Posterior vena cava (tissue), 2 donors: ENCODE measurements at places on chromosomes 1 and 21.

DNA sequence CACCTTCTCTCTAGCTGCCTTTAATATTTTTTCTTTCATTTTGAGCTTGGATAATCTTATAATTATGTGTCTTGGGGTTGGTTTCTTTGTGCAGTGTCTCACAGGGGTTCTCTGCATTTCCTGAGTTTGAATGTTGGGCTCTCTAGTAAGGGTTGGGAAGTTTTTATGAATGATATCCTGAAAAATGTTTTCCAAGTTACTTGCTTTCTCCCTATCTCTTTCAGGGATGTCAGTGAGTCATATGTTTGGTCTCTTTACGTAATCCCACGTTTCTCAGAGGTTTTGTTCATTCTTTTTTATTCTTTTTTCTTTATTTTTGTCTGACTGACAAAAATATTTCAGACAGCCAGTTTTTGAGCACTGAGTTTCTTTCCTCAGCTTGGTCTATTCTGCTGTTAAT, 55.4 kb upstream of the CCDC190 start:
- DNase-seq, result no peak

DNA sequence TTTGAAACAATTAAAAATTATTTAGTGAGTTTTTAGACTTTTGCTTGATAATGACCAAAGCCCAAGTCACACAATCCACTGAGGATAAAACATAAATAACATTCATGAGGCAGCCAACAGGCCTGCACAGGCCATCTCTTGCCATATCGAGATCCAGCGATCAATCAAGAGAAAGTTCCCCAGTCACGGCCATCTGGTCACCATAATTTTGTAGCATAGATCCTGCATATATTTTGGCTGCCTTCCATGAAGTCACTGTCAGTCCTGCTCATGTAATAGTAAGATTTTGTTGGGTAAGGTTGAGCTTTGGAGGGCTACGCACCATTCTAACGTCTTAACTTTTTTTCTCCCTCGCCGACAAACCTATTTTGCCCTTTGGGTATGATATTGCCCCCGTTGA, 17.5 kb downstream of the KPNA6 start:
- DNase-seq, result no peak

GRCh38 chr21:43918385-43918947, 53.4 kb downstream of the AGPAT3 start:
- DNase-seq, result peak; percentile 47

DNA sequence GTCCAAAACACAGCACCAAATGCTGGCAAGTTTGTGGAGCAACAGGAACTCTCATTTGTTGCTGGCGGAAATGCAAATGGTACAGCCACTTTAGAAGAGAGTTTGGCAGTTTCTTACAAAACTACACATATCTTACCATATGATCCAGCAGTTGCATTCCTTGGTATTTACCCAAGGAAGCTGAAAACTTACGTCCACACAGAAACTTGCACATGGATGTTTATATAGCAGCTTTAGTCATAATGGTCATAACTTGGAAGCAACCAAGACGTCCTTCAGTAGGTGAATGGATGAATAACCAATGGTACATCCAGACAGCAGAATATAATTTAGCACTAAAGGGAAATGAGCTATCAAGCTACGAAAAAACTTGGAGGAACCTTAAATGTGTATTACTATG, 66.4 kb downstream of the MARK1 start:
- DNase-seq, result no peak

DNA sequence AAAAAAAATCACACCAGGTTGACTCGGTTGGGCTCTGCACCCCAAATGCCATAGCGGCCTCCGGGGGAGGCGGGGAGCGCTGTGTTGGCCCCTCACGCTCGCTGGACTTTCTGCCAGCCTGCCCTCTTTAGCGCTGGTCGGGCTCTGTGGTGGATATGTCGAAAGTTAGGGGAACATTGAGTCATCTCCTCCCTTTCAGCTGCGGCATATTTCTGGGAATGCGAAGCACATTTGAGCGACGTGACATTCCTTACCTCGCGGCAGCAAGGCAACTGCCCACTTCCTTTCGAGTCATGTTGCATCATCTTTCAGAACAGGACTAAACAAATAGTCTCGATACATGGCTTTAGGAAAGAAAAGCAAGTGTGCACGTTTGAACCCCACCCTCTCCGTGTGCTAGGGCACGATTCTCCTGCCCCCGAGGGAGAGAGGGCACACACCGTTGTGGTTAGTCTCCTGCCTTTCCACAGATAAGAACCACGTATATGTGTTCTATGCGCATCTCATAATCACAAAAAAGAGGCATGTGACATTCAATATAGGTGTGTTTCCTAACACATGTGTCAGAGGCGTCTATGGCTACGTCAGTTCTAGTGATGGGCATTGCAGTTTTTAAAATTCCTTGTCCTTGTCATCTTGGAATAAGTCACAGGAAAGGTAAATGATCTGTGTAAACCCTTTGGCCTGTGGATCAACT, 105.9 kb upstream of the SLC45A1 start:
- DNase-seq, result no peak

GRCh38 chr1:56359056-56359455, 220.3 kb downstream of the PLPP3 start:
- DNase-seq, result no peak

DNA sequence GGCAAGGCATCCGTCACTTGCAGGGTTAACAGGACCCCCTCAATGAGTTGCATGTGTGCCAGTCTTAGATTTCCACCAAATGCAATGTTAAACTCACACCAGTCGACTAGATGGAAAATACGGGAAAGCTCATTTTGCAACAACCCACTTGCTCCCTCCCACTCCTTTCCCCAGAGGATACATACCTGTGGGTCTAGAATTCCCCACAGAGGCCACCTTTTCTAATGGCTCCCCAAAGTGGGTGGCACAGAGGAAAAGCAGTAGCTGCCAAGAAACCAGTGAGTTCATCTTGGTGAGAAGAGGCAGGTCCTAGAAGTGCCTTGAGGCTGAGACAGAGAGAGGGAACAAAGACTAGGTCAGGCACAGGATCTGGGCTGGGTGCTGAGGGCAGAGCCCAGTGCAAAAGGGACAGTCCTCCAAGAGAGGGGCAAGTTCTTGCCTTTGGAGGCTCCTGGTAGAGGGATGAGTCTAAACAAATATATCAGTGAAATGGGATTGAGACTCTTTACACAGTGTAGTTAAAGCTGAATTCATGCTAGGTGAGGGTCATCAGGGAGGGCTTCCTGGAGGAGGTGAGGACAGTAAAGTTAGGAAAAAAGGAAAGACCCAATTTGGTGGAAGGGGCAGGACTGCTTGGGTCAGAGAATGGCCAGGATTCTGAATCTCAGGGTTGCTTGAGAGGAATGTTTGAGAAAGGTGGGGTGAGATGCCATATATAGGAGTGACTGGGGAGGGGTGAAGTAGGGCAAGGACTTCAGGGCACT, 3.5 kb downstream of the KISS1 start:
- no peak for DNase-seq

DNA sequence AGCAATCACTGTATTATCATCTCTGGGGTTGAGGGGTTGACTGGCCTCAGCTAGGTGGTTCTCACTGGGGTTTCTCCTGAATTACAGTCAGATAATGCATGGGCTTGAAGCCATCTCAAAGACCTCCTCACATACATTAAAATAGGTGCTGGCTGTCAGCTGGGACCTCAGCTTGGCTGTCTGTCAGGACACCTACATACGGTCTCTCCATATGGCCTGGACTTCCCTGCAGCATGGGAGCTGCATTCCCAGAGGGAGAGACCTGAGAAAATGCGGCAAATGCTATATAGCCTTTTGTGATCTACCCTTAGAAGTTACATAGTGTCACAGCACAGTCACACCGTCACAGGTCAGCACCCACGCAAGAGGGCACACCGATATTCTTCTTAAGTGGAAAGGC, 93.6 kb downstream of the TSEN15 start:
- no peak for DNase-seq

DNA sequence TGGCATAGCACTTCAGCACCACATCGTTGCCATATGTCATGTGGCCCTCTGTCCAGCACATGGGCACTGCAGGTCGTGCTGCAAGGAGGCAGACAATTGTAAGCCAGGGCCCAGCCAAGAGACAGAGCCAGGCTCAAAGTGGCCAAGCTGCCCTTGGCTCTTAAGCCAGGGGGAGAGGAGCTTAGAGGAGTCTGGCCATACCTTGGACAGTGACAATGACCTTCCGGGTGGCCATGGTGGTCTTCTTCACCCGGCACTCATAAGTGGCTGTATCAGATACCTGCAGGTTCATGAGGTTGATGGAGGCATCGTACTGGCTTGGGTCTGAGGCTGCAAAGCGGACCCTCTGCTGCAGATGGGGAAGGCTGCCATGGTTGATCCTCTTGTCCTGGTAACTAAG, 4.6 kb downstream of the VSIG8 start:
- peak; percentile 47 for DNase-seq

GRCh38 chr1:198778049-198778448, 139.2 kb downstream of the PTPRC start:
- DNase-seq, result no peak
